Cortex of kidney (tissue), 1 donor: ENCODE measurements at places on chromosomes 6 and 20.

DNA sequence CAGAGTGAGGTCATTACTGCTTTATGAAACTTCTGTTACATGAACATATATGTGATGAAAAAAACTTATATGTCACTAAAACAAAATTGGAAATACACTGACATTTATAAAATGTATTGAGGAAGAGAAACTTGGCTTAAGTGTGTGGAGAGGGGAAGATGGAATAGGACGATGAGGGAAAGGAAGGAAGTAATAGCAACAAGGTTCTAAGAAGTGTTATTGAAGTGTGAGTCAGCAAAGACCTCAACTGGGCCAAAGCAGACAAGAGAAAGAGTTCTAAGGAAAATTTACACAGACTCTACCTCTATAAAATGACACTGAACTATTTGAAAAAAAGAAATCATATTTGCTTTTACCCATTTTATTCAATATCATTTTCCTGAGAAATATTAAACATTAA, 38.3 kb downstream of the SNX3 start:
- DNase-seq: no peak

GRCh38 chr6:118876814-118877213, 17.1 kb upstream of the ASF1A start:
- DNase-seq: no peak

DNA sequence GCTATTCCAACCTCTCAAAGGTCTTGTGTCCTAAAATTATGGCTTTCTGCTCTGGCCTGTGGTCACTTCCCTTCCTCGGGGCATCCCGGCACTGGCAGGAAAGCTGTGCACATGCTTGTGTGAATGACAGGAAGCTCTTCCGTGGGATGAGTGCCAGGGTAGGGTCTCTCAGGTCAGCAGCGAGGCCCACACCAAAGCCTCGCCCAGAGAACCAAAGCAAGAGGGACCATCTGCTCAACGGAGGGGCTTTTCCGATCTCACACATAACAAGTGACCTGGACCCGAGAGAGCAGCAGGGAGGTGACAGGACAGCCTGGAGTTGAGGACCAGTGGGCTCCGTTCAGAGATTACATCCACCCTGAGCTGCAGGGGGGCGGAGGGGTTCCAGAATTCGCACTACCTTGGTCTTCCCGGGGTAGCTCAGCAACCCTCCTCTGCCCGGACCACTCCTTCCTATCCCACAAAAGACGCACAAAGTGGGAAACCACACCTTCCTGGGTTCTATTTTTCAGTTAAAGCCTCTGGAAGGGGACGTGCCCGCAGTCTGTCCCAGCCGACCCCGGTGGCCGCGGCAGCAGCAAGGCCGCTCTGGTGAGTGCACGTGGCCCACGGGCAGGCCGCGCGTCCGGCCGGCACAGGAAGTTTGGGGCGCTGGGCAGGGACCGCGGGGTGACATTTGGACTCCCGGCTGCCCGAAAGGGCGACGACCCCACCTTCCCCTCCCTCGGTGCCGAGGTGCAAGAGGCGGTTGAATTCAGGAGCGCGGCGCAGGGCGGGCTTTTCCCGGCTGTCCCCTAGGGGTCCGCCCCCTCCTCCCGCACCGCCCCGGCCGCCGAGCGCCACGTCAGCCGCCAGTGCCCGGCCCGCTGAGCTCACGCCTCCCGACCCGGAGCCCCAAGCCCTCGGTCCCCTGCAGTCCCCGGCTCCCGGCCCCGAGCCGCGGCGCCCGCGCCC, 988 bp downstream of the TXNDC5 start:
- DNase-seq: no peak

DNA sequence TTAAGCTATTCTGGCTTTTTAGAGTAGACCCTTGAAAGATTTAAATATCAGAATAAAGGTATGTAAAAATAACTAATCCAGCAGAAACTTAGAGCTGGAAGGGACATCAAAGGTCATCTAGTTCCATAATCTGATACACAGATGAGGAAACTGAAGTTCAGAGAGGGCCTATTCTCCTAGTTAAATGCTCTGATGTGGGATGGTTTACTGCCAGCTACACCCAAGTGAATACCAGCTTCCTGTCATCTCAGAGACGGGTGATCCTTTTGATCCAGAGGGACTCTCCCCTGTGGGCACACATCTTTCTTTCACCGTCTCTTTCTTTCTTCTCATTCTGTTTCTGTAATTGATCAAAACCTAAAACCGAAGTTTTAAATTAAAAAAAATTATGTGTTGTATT, 94.1 kb downstream of the MAN1A1 start:
- DNase-seq: no peak

DNA sequence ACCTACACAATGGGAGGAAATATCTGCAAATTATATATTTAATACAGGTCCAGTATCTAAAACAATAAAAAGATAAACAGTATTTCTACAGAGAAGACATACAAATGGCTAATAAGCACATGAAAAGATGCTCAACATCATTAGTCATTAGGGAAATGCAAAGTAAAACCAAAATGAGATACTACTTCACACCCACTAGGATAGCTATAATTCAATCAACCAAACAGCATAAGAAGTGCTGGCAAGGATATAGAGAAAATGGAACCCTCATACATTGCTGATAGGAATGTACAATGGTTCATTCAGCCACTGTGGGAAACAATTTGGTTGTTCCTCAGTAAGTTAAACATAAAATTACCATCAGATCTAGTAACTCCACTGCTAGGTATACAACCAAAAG, 48.7 kb downstream of the NUDT3 start:
- no peak for DNase-seq

DNA sequence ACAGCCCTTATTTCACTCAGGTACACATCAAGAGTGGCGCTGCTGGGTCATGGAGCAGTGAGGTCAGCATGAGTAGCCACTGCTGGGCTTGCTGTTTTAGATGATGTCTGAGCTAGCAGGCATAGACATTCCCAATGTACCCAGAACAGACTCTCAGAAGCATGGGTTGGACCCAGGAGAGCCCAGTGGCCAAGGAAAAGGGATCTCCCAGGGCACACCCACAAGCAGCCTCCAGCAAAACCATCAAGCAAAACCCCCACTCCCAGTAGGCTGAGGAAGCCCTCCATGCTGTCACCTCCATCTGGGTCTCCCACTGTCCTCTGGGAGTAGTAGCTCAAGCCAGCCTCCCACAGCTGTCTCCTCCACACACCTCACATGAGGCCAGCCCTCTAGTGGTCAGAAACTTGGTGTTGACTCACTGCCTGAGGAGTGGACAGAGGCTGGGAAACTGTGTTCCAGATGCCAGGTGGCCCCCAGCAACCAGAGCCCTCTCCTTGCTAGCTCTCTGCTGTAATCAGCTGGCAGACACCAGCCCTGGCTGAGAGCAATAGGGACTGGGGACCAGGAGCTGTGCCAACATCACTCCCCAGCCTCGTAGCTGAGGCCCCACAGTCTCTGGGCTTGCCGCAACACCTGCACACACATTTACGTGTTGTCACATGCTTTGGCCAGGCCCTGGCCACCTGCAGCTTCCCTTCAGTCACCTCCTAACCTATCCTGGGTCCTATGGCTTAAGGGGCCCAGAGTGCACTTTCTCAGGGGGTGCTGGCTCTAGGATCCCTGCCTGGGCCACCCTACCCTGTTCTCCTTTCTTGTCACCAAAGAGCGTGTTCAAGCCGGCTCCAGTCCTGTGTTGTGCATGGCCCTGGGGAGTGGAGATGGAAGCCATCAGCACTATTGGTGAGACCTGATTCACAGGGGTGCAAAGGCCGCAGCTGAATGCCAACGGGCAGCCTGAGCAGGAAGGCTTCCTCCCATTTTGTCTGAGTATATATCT, 1.9 kb upstream of the AP5S1 start:
- no peak for DNase-seq

DNA sequence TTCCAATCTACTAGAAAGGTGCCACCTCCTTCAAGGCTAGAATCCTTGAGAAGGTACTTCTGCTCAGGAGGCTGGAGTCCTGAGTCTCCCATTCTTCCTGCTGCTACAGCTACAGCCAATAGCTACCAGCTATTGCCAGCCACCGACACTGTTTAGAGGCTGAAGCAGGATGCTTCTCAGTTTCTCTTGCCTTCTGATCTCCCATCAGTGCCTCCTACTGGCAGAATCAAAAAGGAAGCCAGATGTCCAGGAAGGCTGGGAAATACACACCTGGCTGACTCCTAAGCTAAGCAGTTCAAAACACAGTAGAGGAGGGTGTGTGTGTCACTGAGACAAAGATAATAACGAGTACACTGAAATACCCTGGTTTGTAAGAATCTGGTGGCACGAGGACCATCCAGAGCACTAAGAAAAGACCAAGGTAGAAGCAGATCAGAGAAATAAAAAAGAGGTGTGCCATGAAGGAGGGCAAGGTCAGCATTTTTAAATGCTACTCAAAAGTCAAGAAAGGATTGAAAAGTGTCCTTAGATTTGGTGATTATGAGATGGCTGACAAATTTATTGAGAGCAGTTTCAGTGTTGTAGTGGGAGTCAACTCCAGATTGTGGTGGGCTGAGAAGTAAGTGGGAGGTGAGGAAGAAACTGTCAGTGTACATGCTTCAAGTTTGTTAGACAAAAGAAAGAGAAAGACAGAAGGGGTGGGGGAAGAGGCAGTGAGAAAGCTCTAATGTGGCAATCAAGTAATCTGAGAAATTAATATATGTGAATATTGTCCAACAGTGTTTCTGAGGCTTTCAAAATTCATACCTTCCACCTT, 2.3 kb upstream of the HLA-DMA start:
- no peak for DNase-seq

GRCh38 chr20:45538209-45538799, 978 bp downstream of the WFDC6 start:
- DNase-seq: no peak

DNA sequence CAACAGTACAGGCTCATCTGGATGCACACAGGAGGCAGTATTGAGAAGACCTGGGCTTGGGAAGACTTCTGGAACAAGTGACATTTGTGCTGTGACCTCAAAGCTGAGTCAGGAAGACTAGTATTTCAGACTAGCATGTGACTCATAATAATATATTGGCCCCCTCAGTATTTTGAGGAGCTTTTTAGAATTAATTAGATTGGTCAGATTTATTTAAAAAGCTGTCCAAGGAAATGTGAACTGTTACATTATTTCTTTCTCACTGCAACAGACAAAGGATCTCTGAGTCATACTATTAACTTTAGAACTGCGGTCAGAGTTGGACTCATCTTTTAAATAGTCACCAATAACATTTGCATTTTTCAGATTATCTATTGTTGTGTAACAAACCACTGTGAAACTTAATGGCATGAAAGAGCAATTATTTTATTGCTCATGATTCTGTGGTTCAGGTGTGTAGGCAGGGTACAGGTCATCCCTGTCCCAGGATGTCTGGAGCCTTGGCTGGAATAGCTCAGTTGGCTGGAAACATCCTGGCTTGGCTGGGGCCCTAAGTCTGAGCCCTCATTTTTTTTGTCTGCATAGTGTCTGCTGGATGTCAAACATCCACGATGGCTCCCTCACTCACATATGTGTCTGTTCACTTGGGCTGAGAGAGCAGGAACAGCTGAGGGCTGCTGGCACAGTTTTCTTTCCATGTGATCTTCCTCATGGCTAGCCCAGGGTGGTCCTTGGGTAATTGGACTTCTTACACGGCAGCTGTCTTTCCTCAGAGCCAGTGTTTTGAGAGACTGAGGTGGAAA, 46.9 kb downstream of the MAP3K4 start:
- DNase-seq: no peak

- no peak for DNase-seq
These were observed 10.7 kb upstream of the GATA5 start for GRCh38 chr20:62486484-62486883.

DNA sequence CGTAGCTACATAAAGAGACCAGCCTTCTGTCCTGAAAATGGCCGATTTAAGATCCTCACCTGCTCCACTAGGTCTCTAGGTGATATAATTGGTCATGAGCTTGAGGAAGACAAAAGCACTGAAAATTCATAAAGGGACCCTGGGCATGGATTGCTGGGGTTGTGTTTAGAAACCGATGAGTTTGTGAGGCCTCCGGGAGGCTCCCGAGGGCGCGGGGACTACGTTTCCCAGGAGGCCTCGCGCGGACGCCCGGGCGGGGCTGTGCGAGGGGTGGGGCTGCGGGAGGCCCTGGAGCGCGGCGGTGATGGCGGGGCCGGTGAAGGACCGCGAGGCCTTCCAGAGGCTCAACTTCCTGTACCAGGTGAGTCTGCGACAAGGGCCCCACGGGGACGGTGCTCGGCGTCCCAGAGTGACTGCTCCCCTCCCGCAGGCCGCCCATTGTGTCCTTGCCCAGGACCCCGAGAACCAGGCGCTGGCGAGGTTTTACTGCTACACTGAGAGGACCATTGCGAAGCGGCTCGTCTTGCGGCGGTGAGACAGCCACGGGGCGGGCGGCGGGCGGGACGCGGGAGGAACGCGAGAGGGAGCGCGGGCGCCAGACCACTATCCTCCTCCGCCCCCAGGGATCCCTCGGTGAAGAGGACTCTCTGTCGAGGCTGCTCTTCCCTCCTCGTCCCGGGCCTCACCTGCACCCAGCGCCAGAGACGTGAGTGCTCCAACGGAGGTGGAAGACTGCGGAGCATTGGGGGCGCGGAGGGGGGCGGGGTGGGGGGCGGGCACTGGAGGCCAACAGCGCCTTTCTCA, at the start of gene RPP21:
RPP21 (plus strand) TSS at position 289 of the 804 bp plus-strand sequence; CDS start at position 305, 16 bp downstream.
- peak; percentile 33 for DNase-seq

DNA sequence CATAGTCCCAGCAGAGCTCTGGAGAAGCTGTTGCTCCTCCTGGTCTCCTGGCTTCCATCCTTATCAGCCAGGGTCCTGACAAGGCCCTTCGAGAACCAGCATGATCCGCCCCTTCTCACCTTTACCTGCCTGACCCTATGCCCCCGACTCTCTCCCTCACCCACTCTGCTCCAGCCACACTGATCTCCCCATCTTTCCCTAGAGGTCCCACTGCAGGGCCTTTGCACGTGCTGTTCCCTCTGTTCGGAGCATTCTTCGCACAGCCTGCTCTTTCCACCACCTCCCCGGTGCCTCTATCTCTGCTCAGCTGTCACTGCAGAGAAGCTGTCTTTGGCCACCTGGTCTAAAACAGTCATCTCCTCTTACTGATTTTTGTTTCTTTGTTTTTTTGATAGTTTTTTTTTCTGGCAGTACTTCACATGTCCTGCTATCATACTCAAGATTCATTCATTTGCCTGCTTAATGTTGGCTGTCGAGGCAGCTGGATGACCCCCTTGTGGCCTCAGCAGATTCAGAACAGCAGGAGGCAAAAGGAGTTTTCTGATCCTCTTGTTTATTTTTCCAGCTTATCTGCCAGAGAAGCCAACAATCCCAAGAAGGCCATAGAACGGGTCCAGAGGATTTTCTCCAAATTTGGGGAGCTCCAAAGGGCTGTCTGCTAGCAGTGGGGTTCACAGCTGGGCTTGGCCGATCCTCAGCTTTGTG, 1.6 kb upstream of the PTGIS start:
- DNase-seq: no peak

- no peak for DNase-seq
These were observed 7.6 kb downstream of the WRNIP1 start for GRCh38 chr6:2772840-2773239.

DNA sequence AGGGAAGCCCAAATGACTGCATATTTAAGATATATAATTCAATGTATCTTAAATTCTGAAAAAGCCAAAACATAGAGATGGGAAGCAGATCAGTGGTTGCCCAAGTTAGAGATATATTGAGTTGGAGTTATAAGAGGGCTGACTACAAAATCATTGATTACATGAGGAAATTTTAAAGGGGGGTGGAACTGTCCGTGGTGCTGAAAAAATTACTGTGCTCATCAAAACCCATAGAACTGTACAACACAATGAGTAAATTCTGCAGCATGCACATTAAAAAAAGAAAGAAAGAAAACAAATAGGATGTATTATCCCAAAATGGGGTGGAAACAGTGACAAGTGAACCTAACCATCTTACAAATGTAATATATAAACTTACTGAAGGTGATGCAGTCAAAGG, 100.9 kb downstream of the FUT9 start:
- no peak for DNase-seq
